NCI-H1092 (cell line): ENCODE measurements at places on chromosomes 2 and 18.
A peak's percentile ranks its signal among the peaks of the same experiment; 100 is the strongest.

DNA sequence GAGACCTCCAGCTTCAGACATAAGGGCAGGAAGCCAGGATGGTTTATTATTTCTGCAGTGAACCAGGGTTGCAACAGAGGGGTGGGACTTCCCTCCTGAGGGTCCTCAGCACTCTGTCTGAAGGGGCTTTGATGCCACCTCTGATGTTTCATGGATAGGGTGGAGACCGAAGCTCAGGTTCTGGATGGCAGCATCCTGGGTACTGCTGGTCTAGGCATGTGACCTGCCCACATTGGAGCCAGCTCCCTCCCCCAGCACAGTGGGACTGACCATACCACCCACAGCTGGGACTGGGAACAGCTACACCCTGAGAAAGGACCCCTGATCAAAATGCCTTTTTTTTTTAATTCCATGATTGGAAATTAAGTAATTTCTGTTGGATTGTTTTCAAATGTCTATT is 355.2 kb downstream of the ZNF516 start:
- no peak for DNase-seq

DNA sequence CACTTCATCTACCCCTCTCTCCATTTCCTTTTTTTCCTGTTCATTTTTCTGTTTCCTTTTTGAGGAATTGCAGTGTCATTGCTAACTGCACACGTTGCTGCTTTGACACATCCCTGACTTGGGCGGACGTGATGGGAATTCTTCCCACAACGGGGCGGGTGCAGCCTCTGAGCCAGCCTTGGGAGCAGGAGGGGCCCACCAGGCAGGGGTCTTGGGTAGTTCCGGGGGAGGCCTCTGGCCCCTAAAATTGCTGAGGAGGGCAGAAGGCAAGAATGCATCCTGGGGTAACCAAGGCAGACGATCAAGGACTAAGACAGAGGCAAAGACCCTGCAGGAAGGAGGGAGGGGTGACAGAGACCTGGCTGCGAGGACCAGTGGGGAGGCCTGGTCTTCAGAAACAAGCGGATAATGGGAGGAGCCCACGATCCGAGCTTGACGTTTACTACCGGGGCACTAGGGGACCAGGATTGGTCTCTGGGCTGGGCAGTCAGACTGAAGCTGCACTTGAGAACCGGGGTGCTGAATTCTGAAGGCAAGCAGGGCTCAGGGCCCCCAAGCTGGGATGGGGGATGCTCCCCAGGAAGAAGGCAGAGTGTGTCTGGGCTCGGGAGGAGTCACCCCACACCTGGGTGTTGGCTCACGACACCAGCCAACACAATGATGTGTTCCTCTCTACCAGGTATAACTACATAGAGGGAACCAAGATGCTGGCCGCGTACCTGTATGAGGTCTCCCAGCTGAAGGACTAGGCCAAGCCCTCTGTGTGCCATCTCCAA is 14.8 kb upstream of the CNDP1 start:
- no peak for DNase-seq

GRCh38 chr2:10079870-10080535 is at the start of gene CYS1:
CYS1 (minus strand) TSS chr2:10080411; CDS start chr2:10080223, 188 bp downstream.
- no peak for DNase-seq

DNA sequence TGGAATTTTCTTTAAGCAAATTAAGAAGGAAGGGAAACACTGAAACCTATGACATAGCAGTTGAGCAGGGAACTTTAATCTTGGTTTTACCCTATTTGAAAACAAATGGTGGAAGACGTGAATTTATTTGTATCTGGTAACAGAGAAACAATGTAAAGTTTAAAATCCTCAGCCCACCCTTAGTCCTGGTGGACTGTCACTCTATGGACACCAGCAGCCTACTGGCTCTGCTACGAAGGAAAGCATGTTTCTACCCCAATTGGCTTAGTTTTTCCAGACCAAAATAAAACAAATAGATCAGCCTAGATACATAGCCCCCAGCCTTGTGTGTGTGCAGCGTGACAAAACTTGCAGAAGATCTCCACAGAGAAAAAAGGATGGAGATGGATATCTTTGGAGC is 7.4 kb downstream of the ZEB2 start:
- DNase-seq: no peak

- DNase-seq: no peak
Observed at GRCh38 chr2:201465524-201465971, 14.0 kb downstream of the STRADB start.

GRCh38 chr2:224222291-224222690 is 179.6 kb downstream of the FAM124B start:
- no peak for DNase-seq

DNA sequence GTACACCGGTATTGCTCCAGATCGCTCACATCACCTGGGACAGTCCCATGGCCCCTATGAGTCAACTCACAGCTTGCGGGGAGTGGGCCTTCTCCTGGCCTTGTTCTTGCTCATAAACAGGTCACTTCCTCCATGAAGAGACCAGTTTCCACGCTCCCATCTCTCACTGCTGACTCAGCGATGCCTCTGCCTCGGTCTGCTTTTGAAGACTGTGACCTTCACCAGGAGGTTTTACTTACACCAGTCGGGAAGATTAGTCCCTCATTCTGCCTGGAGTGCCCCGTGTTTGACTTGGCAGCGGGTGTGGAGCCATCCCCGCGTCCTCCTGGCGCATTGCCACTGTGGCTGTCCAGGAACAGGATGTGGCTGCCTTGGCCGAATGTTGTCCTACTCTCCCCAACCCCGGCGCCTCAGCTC is 159.8 kb downstream of the RHBDD1 start:
- DNase-seq: no peak

GRCh38 chr2:129334696-129335410 is 644.6 kb upstream of the RAB6C start:
- no peak for DNase-seq

DNA sequence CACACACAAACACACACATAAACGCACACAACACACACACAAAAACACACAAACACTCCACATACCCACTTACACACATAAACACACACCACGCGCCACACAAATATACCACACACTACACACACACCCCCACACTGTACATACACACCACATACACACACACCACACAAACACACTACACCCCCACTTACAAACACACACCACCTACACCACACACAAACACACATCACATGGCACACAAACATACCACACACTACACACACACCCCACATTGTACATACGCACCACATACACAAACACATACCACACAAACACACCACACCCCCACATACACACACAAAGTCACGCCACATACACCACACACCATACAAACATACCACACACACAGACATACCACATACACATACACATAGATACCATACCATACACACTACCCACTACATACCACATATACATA is 59.9 kb downstream of the TWIST2 start:
- DNase-seq: no peak

DNA sequence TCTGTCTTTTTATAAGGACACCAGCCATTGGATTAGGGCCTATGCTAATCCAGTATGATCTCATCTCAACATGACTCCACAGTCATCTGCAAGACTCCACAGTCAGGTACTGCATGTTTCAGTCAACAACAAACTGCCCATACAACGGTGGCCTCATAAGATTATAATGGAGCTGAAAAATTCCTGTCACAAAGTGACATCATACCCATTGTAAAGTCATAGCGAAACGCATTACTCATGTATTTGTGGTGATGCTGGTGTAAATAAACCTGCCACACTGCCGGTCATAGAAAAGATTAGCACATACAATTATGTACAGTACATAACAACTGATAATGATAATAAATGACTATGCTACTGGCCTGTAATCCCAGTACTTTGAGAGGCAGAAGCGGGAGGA is 102.2 kb downstream of the TEX51 start:
- DNase-seq: no peak

GRCh38 chr2:225425284-225425683 is 25.8 kb downstream of the NYAP2 start:
- DNase-seq: no peak

GRCh38 chr18:8537400-8537799 is 71.8 kb upstream of the RAB12 start:
- DNase-seq: no peak

- DNase-seq: no peak
Observed at GRCh38 chr2:100708333-100708732, 111.6 kb upstream of the NPAS2 start.

- peak; percentile 8 for DNase-seq
Observed at GRCh38 chr2:49770919-49771318, 616.6 kb upstream of the FSHR start.

DNA sequence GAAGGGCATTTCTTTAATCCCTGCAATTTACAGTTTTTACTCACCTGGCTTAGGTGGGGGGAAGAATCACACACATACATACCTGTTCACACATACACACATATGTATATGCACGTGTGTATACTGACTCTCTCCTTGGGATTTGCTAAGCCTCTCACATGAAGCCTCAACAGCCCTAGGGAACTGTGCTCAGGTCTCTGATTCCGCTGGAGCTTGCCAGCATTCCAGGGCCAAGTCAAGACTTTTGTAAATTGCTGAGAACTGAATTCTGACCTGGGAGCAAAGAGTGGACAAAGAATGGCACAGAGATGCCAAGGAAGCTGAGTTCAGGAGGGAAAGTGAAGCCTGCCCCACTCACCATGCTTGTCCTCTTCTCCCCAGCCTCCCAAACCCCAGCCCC is 177.3 kb downstream of the TMEM247 start:
- DNase-seq: no peak

DNA sequence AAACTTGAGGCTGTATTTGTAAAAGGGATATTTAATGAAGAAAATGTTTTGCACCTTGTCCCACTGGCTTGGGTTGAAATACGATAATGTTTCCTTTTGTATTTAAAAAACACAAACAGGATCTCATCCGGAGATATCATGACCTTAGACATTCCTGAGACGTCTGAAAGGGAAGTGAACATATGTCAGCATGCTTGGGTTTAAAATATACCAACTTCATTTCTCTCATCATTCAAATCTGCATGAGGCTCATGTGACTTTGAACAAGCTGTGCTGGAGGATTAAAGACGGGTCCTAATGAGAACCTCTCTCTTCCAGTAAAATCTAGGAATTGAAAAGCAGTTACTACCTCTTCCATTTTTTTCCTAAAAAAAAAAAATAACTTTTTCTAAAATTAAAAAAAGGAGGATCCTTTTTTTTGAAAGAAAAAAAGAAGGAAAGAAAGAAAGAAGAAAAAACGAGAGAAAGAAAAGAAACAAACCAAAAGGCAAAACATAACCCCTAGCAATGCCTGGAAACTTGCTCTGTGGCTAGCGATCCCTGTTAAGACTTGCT is 106.8 kb upstream of the ZFP36L2 start:
- no peak for DNase-seq

DNA sequence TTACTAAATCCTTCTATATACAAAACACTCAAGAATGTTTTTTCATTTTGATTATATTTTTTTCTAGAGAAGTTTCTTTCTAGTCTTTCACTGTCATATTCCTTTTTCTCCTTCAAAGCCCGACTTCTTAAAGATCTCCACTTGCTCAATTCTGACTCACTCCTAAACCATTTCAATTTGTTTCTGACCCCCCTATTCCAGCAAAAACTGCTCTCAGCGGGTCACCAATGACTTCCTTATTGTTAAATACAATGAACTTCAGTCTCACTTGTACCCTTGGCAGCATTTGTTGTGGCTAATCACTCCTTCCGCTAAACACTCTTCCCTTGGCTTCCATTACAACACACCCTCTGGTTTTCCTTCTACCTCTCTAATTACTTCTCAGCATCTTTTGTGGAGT is 111.1 kb upstream of the RBBP8 start:
- no peak for DNase-seq

- DNase-seq: no peak
Observed at GRCh38 chr2:36277146-36277808, 78.3 kb upstream of the CRIM1 start.

- no peak for DNase-seq
Observed at GRCh38 chr18:50651334-50651733, 91.4 kb downstream of the MAPK4 start.

- DNase-seq: no peak
Observed at GRCh38 chr2:48132271-48132625, 225.9 kb upstream of the FBXO11 start.

- no peak for DNase-seq
Observed at GRCh38 chr2:8297376-8298231, 384.3 kb upstream of the ID2 start.

DNA sequence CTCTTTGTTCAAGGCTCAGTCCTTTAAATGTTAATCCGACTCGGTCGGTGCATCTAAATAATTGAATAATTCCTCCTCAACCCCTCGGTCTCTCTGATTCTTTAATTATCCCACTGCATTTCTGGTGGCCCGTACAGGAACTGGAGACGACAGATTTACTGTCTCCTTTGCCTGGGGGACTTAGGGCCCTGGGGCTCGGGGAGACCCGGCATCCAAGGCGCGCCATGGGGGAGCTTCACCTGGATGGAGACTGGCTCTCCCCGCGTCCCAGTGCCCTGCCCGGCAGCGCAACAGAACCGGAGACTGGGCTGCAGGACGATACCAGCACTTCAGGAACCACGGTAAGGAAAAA is 47.7 kb upstream of the SELENOI start:
- no peak for DNase-seq

GRCh38 chr2:58601017-58601416 is 359.9 kb upstream of the FANCL start:
- no peak for DNase-seq

DNA sequence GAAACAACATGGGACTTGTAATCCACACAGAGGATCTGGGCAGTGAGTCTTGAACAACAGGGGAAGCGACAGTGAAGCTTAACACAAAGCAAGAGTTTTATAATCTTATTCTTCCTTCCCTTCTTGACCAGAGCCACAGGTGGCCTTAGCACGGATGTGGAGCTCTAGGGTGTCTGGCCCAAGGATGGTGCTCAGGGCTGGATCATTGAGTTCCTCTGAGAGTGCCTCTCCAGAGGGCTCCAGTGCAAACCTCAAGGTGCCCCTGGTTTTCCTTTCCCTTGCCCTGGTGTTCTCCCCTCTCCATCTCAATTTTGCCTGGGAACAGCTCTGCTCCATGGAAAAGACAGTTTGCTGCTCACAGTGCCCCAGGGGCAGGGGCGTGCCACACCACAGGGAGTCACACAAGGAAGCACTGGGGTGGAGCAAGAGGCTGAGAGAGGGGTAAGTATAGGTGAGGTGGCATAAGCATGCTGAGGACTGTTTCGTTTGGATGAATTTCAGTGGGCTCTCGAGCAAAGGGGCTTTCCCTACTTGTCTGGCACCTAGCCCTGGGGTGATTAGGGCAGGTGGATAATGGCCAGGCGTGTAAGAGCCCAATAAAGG is 88.6 kb upstream of the B3GNT7 start:
- DNase-seq: no peak

DNA sequence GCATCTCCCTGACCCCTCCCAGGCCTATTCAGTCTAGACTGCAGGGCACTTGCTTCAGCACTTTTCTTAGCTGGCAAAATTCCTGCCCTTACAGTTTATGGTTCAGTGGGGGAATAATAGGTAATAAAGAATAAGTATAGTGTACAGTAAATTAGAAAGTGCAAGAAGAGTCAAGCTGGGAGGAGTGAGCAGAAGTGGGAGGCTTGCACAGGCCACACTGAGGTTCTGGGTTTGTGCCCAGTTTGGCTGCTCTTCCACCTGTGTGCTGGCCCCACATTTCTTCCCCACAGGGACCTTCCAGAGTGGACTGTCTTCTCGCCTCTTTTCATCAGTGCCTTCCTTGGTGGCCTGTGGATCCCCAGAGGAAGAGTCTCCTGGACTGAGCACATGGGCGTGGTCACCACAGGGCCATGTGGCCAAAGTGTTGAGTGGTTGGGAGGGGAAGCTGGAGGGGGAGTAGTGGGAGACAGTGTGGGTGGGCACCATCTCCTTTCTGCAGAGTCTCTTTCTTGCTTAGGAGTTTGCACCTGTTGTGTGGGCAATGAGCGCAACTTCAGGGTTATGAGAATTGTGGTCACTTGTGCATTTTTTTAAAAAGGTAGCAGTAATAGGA is 128.6 kb upstream of the ZSWIM2 start:
- DNase-seq: no peak

- no peak for DNase-seq
Observed at GRCh38 chr2:16246911-16247310, 306.6 kb downstream of the MYCN start.
